ENCODE measurements at places on chromosomes 4 and X.

GRCh38 chr4:125382995-125383394, 68.2 kb downstream of the FAT4 start:
- DNase-seq, result no peak

- no peak for DNase-seq
Observed at GRCh38 chr4:140049849-140050637, 103.9 kb downstream of the MAML3 start.

DNA sequence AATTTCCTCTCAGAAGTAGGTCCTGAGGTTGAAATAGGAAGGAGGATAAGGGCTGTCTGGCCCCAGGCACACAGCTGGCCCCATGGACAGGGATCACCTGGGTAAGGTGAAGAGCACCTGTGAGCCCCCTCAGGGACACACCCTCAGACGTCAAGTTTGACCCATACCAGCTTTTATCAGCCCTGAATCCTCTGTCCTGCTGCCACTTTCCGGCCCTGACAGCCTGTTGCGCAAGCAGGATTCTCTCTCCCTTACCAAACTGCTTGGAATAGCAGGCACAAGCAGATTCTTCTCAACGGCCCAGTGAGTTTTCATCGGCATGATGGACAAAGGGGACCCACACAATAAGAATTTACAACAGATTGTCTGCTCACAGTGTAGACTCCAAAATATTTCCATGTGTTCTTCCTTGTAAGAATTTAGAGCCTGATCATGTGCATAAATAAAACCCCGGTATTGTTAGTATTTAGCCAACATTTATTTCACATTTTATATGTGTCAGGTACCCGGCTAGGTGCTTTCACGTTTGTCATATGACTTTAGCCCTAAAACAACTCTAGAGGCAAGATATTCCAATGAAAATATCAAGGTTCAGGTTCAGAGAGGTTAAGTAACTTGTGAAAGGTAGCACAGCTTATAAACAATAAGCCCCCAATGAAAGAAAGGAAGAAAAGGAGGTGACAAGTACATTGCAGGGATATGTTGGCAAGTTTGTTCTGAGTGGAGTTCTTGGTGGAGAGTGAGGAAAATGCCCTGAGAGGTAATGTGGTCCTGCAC, 107.2 kb upstream of the KIT start:
- no peak for DNase-seq

GRCh38 chrX:101482296-101482695, 3.0 kb upstream of the ARMCX4 start:
- DNase-seq, result no peak

GRCh38 chr4:105751718-105752299, 43.2 kb downstream of the GSTCD start:
- no peak for DNase-seq

- peak; percentile 69 for DNase-seq
Observed at GRCh38 chr4:104966349-104967033, 180.2 kb upstream of the TET2 start.

DNA sequence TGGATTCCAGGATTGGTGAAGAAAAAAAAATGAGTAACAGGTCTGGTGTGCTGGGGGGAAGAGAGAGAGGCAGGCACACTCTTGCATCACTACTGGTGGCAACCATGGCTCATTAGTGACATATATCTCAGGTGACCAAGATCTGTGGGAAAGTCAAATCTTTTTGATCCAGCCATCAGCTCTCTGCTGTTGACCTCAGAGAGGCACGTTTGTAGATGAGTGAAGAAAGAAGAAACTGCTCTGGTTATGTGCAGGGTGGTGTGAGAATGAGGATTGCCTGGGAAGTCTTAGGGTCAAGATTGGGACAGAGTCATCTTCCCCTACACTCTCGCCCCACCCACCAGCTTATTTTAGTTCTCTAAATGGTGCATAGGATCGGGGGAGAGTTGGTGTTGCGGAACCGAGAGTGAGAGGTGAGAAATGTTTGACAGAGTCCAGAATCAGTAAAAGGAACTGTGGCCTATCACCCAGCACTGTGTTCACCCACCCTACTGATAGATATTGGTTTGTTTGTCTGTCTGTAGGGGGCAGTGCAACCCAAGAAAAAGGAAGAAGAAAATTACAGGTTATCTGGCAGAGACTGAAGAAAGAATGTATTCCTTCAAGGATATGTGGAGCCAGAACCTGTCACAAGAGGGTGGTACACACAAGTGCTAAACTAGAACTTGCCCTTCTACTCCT, 21.9 kb downstream of the ARMCX6 start:
- peak; percentile 14 for DNase-seq

GRCh38 chr4:19455850-19456602, 795.7 kb upstream of the SLIT2 start:
- DNase-seq, result no peak

- DNase-seq, result no peak
Observed at GRCh38 chrX:3697701-3698279, 15.7 kb downstream of the PRKX start.

DNA sequence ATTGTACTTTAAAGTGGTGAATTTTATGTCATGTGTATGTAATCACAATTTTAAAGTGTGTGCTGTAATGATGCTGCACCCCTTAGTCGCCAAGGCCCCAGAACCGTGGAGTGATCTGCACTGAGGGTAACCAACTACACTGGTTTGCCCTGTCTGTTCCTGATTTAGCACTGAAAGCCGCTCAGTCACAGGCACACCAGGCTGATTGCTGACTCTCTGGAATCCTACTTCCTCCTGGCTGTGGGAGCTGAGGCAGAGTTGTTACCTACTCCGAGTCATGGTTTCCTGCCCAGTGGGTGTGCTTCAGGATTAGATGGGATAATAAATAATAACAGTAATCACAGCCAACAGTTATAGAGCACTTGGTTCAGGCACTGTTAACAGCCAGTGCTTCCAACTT, 645.4 kb downstream of the BCOR start:
- DNase-seq, result no peak

GRCh38 chr4:133565379-133565778, 416.3 kb downstream of the PCDH10 start:
- DNase-seq, result peak; percentile 2

GRCh38 chr4:133270021-133270570, 121.0 kb downstream of the PCDH10 start:
- no peak for DNase-seq

DNA sequence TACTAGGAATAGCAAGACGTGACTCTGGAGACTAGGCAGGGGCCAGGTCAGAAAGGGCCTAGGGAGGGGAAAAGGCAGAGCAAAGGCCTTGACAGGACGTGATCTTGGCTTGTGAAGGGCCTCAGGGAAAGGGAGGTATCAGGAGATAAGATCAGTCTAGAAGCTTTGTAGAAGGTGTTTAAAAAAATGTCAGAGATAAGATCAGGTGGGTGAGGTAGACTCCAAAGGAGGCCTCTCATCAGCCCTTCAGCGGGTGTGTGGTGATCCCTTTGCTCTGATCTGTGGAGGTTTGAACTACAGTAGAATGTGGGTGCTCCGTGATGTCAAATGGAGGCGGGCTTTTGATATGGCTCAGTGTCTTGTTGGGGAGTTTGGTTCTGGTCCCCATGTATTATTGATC, 78.8 kb upstream of the PRPS1 start:
- DNase-seq, result no peak

DNA sequence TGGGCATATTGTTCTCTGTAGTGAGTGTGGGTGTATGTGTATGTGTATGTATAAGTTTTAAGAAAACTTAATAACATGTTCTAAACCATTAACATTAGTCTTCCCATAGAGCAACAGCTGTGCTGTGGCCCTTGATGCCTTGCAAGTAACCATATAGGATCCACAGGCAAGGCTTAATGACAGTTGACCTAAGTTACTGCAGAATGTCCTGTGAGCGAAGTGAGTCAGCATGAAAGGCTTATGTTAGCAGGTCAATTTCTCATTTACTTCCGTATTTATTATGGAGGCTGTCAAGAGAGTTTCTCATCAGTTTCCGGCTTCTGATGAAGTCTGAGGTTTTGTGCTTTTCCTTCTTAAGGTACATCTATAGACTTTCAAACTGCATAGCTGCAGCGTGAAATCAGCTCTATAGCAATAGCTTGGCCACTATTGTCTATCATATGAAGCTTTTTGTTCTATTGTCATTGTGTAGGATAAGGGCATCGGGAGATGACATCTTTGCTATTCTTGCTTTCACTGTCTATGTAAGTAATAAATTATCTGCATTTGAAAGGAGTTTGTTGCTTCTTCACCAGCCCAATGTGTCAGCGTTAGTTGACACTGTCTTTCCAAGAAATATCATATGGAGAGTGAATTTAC, 1153.4 kb upstream of the AGA start:
- no peak for DNase-seq

DNA sequence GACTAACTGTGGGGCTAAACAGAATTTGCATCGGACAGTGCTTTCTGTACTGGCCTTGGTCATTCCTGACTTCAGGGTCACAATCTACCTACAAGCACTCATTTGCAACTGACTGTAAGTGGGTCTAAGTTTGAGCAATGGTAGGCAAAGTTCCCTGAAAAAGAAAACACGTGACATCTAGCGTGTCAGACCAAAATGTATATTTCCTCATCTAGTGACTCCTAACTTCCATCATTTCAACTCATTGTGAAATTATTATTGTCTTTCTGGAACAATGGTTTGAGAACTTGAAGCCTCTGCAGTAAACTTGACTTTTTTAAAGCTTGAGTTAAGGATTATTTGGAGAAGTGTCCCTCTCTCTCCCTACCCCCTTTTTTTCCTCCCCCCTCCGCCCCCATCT, 113.6 kb downstream of the MID1 start:
- no peak for DNase-seq

Measured in epithelial cell of prostate (primary cell).